GM20000 (cell line): ENCODE measurements at places on chromosomes 11 and 22.
A peak's percentile ranks its signal among the peaks of the same experiment; 100 is the strongest.

- DNase-seq: no peak
Observed at GRCh38 chr11:131423688-131424087, 53.3 kb downstream of the NTM start.

DNA sequence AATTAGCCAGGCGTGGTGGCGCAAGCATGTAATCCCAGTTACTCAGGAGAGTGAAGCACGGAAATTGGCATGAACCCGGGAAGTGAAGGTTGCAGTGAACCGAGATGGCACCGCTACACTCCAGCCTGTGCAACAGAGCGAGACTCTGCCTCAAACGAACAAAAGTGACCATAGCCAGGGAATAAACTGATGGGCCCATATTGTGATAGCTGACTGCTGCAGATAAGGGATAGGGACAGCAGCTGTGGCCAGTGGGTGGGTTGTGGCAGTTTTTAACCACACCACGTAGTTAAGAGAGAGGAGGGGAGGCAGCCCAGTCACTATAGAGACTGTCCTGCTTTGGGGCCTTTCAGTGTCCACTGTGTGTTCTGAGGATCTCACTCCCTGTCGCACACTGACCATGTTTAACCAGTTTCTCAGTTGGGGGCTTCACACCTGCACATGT, 58.9 kb downstream of the PISD start:
- no peak for DNase-seq

- no peak for DNase-seq
Observed at GRCh38 chr11:62712276-62712812, 4.9 kb downstream of the GNG3 start.

GRCh38 chr22:20885557-20886323, 26.9 kb downstream of the SNAP29 start:
- peak; percentile 69 for DNase-seq

GRCh38 chr22:39988386-39989114, 6.2 kb upstream of the FAM83F start:
- no peak for DNase-seq

GRCh38 chr11:64119700-64120099, 46.2 kb downstream of the MACROD1 start:
- DNase-seq: no peak
